Esophagus squamous epithelium (tissue), 5 donors: ENCODE measurements at places on chromosomes 2 and 18.

GRCh38 chr2:174031226-174031625 is 66.1 kb upstream of the SP3 start:
- no peak for DNase-seq

DNA sequence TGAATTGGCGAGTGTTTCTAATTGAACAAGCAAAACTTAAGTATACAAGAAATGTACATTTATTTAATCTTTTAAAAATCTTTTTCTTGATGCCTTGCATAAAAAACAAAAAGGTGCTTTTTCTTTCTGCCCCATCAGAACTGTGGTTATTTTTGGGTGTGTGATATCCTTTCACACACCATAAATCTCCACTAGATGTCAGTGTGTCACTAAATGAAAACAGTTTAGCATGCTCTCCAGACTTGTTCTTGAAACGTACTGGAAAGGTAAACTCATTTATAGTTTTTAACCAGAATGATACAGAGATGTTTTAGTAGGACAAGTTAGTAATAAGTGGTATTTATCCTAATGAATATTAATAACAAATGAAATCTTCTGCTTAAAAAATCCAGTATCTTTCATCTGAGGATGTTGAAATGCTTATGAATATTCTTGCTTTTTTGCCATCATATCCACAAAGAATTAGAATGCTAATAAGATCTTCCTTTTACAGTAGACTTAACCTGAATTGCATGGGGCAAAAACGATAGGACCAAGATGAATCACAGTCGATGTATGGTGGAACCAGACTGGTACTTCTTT is 96.8 kb downstream of the UBE2E3 start:
- DNase-seq, result no peak

DNA sequence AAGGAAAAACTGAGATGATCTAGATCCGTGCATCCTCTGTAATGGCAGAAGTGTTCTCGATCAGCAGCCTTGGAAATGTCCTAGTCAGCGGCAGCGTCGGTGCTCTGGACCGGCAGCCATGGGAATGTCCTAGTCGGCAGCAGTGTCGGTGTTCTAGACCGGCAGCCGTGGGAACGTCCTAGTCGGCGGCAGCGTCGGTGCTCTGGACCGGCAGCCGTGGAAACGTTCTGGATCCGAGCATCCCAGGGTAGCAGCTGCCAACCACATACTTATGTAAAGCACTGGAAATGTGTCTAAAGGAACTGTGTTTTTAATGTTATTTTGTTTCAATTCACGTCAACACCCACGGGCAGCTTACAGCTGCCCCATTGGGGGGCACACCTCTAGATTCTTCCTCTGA is 58.7 kb downstream of the GBX2 start:
- no peak for DNase-seq

DNA sequence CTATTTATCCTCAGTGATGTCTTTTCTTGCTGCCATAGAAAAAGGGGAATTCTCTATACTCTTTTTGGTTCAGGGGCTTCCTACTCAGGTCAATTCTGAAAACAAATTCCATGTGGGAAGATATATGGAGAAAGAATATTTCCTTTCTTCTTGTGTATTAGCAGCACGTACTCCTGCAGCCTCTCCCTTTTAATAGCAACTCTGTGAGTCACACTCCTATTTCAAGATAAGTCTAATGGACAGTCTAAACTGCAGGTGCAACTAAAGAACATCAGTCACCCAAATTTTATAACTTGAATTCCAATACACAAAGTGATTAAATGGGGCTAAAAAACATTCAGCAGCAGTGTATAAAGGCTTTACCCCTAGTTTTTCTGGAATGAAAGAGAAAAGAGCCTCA is 942.2 kb downstream of the CNTNAP5 start:
- DNase-seq, result no peak

GRCh38 chr18:79727211-79727610 is 47.6 kb downstream of the CTDP1 start:
- DNase-seq, result no peak

- DNase-seq, result no peak
Measured at GRCh38 chr2:220277445-220277975, 650.1 kb downstream of the SLC4A3 start.

- DNase-seq, result no peak
Measured at GRCh38 chr18:23935804-23936203, 78.8 kb upstream of the TTC39C start.

GRCh38 chr2:215432759-215433594 is 2.9 kb downstream of the FN1 start:
- DNase-seq, result no peak
